ENCODE measurements at places on chromosomes 12 and 14. TPM values are rescaled to one million over a fixed set of nuclear protein-coding genes. Genes with fewer than 3 reads are reported as not detected.
A peak's percentile ranks its signal among the peaks of the same experiment; 100 is the strongest.

DNA sequence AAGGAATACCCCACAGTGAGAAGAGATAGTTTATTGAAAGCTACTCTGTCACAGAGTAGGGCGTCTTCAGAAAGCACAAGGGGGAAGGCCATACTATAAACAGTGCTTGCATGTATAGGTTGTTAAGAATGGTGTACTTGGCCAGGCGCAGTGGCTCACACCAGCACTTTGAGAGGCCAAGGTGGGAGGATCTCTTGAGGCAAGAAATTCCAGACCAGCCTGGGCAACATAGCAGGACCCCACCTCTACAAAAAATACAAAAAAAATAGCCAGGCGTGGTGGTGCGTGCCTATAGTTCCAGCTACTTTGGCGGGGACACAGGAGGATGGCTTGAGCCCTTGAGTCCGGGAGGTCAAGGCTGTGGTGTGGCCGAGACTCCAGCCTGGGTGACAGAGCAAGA is 38.0 kb upstream of the PAPOLA start:
- no peaks in the 10 kb centered on the region for H3K36me3 ChIP-seq
- no peak overlapping the region for H3K4me3 ChIP-seq
- no peak overlapping the region for H3K27ac ChIP-seq
- peaks cover 2% of the 10 kb centered on the region for H3K4me1 ChIP-seq
- DNase-seq = no peak
- peaks cover 3% of the 10 kb centered on the region for H3K27me3 ChIP-seq

DNA sequence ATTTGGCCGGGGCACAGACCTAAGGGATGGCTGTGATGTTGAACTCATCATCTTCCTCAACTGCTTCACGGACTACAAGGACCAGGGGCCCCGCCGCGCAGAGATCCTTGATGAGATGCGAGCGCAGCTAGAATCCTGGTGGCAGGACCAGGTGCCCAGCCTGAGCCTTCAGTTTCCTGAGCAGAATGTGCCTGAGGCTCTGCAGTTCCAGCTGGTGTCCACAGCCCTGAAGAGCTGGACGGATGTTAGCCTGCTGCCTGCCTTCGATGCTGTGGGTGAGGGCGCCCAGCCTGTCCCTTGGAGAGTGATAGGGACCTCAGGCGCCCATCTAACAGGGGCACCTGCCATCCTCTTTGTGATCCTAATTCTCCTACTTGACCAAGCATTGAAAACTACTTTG is 12.4 kb downstream of the OAS3 start:
- no peak for DNase-seq
- no peaks in the 10 kb centered on the region for H3K27me3 ChIP-seq
- H3K27ac ChIP-seq = no peak overlapping the region
- peaks cover 91% of the 10 kb centered on the region for H3K36me3 ChIP-seq

GRCh38 chr12:118337194-118337838 is 35.4 kb downstream of the TAOK3 start:
- no peaks in the 10 kb centered on the region for H3K27me3 ChIP-seq
- no peak overlapping the region for H3K4me3 ChIP-seq
- H3K36me3 ChIP-seq = peaks cover 29% of the 10 kb centered on the region
- peaks cover 19% of the 10 kb centered on the region for H3K4me1 ChIP-seq
- H3K27ac ChIP-seq = no peak overlapping the region

- no peak overlapping the region for H3K4me3 ChIP-seq
- no peaks in the 10 kb centered on the region for H3K4me1 ChIP-seq
- H3K27ac ChIP-seq = no peak overlapping the region
- H3K27me3 ChIP-seq = peaks cover 7% of the 10 kb centered on the region
Measured at GRCh38 chr12:28618171-28618570, 427.9 kb downstream of the CCDC91 start.

DNA sequence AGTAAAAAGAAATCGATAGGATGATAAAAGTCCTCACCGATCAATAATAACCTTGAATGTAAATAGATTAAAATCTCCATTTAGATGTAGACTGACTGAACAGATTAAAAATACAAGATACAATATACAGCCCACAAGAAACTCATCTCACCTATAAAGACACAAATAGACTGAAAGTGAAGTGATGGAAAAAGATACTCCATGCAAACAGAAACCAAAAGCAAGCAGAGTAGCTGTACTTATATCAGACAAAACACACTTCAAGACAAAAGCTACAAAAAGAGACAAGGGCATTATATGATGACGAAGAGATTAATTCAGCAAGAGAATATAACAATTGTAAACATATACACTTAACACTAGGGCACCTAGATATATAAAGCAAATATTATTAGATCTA is 444.8 kb downstream of the RGS6 start:
- no peak overlapping the region for H3K4me3 ChIP-seq
- no peaks in the 10 kb centered on the region for H3K36me3 ChIP-seq
- H3K27me3 ChIP-seq = peaks cover 52% of the 10 kb centered on the region

GRCh38 chr12:48349471-48349870 is 1.2 kb downstream of the ZNF641 start:
- H3K27me3 ChIP-seq = peaks cover 3% of the 10 kb centered on the region
- peaks cover 28% of the 10 kb centered on the region for H3K4me1 ChIP-seq
- H3K4me3 ChIP-seq = peak overlapping the region; percentile 85
- DNase-seq = no peak
- H3K36me3 ChIP-seq = peaks cover 39% of the 10 kb centered on the region

DNA sequence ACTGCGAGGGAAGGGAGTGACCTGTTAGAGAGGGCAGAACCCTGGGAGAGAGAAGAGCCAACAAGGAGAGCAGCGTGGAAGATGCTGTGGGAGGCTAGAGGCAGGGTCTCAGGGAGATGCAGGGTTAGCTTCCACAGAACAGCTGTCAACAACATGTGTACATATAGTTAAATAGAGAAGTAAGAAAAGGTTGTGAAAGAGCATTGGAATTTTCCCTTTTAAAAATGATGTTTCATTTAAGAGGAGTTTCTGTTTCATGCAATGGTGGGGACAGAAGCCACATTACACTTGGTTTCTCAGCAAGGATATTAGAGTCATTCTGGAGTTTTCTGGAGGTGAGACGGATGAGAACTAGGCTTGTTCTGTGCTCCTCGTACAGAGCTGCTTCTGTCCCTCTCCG is 23.8 kb upstream of the TBC1D30 start:
- no peaks in the 10 kb centered on the region for H3K4me1 ChIP-seq
- H3K36me3 ChIP-seq = no peaks in the 10 kb centered on the region
- peaks cover 43% of the 10 kb centered on the region for H3K27me3 ChIP-seq

- no peaks in the 10 kb centered on the region for H3K4me1 ChIP-seq
- no peak overlapping the region for H3K4me3 ChIP-seq
- no peak for DNase-seq
- no peaks in the 10 kb centered on the region for H3K36me3 ChIP-seq
- no peaks in the 10 kb centered on the region for H3K27me3 ChIP-seq
- H3K27ac ChIP-seq = no peak overlapping the region
Measured at GRCh38 chr12:75831402-75831801, 200.2 kb downstream of the PHLDA1 start.

- peaks cover 3% of the 10 kb centered on the region for H3K27me3 ChIP-seq
- peaks cover 66% of the 10 kb centered on the region for H3K4me1 ChIP-seq
- DNase-seq = peak; percentile 75
- peak overlapping the region; percentile 98 for H3K4me3 ChIP-seq
Measured at GRCh38 chr12:76030341-76031080, 1.1 kb downstream of the PHLDA1 start.

DNA sequence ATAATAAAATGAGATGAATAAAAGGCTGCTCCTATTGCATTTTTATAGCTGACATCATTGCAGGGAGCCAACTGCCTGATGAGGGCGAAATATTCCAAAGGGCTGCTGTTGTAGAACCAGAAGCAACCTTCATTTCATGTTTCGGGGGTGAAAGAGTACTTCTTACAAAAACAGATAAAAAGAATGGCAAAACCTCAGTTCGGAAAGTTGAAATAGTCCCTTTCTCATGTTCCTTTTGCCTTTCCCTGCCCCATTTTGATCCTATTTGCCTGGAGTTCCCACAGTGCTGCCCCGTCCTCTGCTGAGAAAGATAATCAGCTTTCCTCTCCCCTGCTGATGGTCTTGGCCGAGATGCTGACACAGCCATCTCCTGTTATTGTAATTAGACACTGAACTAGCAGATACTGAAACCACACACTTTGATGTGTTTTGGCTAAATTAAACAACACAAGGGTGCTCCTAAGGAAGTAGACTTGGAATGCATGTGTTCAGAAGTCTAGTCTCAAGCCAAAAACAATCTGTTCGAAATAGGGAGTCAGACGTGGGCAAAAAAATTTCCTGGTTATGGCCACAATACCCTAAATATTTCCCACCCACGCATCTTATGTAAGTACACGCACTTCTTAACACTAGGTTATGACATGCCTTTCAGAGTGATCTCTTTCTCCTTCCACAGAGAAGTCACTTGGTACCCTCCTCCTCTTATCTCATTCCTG is 117.2 kb downstream of the PPM1H start:
- no peak overlapping the region for H3K4me3 ChIP-seq
- H3K36me3 ChIP-seq = no peaks in the 10 kb centered on the region
- no peak overlapping the region for H3K27ac ChIP-seq
- H3K27me3 ChIP-seq = peaks cover 42% of the 10 kb centered on the region

DNA sequence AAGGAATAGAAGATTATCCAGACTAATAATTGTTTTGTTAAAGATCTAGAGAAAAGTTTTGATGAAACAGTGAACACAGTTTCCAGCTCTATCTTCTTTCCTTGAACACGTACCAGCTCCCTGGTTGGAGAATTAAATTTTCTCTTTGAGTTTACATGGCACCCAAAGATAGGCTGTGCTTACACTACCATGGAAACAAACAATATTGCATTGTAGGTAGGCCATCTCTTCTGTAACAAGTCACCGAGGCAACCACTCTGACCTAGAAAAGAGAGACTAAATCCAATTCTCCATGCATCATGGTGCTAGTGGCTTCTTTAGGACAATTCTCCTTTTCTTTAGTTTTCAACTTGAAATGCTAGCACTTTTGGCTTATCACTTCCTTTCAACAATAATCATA is 9.9 kb downstream of the BMAL2 start:
- H3K4me3 ChIP-seq = no peak overlapping the region
- H3K4me1 ChIP-seq = peaks cover 4% of the 10 kb centered on the region
- no peak overlapping the region for H3K27ac ChIP-seq
- peaks cover 18% of the 10 kb centered on the region for H3K36me3 ChIP-seq
- H3K27me3 ChIP-seq = no peaks in the 10 kb centered on the region

DNA sequence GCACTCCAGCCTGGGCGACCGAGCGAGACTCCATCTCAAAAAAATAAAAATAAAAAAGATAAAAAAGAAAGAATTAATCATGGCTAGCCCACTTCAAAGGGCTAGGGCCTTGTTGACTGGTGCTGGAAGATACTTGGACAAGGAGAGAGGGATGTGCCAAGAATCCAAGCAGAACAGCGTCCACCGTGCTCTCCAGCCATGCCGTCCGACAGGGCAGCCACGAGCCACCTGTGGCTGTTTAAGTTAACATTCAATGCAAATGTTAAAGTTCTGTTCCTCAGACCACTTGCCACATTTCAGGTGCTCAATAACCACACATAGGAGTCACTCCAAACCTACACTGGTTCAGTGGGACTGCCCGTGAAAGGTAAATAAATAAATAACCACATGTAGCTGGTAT is 21.4 kb downstream of the SLC6A13 start:
- H3K4me3 ChIP-seq = no peak overlapping the region
- no peak overlapping the region for H3K27ac ChIP-seq
- no peak for DNase-seq
- H3K27me3 ChIP-seq = peaks cover 2% of the 10 kb centered on the region
- H3K36me3 ChIP-seq = peaks cover 3% of the 10 kb centered on the region

GRCh38 chr14:100142073-100143040 is 17.1 kb downstream of the DEGS2 start:
- no peak for DNase-seq
- peaks cover 11% of the 10 kb centered on the region for H3K4me1 ChIP-seq
- no peak overlapping the region for H3K27ac ChIP-seq
- H3K36me3 ChIP-seq = peaks cover 56% of the 10 kb centered on the region
- no peak overlapping the region for H3K4me3 ChIP-seq
- no peaks in the 10 kb centered on the region for H3K27me3 ChIP-seq

DNA sequence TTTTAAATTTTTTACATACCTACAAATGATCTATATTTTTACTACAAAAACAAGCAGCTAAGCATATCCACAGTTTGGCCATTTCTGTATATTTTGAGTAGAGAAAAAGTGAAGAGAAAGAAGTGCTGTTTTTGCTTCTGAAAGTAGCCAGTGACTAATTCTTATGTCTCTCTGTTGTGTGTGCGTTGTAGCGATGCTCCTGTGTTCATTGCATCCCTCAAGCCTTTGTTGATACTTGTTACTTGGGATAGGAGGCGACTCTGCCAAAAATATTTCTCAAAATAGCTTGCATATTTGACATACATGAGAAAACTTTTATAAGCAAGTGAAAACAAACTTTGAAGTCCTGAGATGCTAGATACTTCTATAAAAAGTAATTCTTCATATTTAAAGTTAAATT is 714.1 kb downstream of the FSCB start:
- no peaks in the 10 kb centered on the region for H3K27me3 ChIP-seq
- DNase-seq = no peak
- no peaks in the 10 kb centered on the region for H3K4me1 ChIP-seq
- no peak overlapping the region for H3K4me3 ChIP-seq
- no peaks in the 10 kb centered on the region for H3K36me3 ChIP-seq
- no peak overlapping the region for H3K27ac ChIP-seq

DNA sequence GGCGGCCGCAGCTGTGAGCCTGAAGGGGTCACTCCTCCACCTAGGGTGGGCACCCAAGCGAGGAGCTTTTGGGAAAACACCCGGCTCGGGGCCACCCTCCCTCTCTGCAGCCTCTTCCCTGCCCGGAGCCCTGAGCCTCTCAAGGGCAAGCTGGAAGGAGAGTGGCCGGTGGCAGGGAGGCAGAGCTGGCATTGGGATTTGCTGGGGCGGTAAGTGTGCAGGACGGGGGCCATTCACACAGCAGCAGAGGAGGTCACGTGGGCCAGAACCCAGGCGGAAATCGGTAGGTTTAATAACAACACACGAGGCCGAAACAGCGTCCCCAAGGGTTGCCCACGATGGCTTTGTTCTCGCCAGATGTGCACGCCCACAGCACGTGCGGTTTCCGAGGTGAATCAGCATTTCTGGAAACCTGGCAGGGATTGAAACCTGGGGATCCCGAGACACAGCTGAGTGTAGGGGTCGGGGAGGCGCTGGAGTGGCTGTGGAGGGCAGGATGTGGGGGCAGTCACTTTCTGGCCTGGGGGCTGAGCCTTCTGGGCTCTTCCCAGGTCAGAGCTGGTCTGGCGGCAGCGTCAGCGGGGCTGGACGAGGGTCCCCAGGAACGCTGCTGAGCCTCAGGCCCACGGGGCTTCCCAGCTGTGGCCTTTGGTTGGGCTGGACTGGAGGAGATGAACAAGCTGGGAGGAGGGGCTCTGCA is 23.5 kb downstream of the NOC4L start:
- no peak for DNase-seq
- no peaks in the 10 kb centered on the region for H3K36me3 ChIP-seq
- peaks cover 5% of the 10 kb centered on the region for H3K27me3 ChIP-seq
- no peak overlapping the region for H3K27ac ChIP-seq

GRCh38 chr14:90510159-90510558 is 113.3 kb downstream of the CALM1 start:
- no peak for DNase-seq
- no peak overlapping the region for H3K27ac ChIP-seq
- H3K27me3 ChIP-seq = peaks cover 21% of the 10 kb centered on the region
- H3K4me3 ChIP-seq = no peak overlapping the region
- no peaks in the 10 kb centered on the region for H3K4me1 ChIP-seq

LEMD3 gene
- total RNA-seq = 32.0 TPM

DLGAP5 gene
- total RNA-seq = 89.7 TPM

ANKRD9 gene
- 12.3 TPM for total RNA-seq

DDX11 gene
- 131 TPM for total RNA-seq

KRT5 gene
- total RNA-seq = not detected

CMKLR1 gene
- total RNA-seq = not detected

RIMBP2 gene
- not detected for total RNA-seq

SELPLG gene
- 289 TPM for total RNA-seq

FOXN4 gene
- not detected for total RNA-seq

CD163 gene
- total RNA-seq = not detected

RNF212B gene
- total RNA-seq = not detected

PLEKHG7 gene
- 0.18 TPM for total RNA-seq

CCDC184 gene
- 0.65 TPM for total RNA-seq

KRT82 gene
- total RNA-seq = not detected

LGMN gene
- total RNA-seq = 5.3 TPM
